ENCODE measurements at places on chromosomes 5 and 9.

GRCh38 chr9:113593682-113594281 lies 130.3 kb downstream of the RGS3 start:
- peak; percentile 99 for DNase-seq

- DNase-seq, result peak; percentile 58
Observed at GRCh38 chr5:27592231-27592630, 553.8 kb upstream of the CDH9 start.

DNA sequence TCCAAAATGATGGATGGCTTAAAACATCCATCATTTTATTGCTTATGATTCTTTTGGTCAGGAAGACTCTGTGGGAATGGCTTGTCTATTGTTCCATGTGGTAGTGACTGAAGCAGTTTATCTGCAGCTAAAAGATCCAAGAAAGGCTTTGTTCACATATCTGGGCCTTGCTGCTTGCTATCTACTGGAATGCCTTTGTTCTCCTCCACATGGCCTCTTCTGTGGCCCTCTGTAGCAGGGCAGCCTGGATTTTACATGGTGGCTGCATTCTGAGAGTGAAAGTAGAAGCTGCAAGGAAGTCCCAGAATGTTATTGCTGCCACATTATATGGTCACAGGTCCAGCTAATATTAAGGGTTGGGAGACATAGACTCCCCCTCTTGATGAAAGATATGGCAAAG lies 35.1 kb downstream of the DMXL1 start:
- DNase-seq, result no peak

- no peak for DNase-seq
Observed at GRCh38 chr5:14686517-14686916, 22.0 kb downstream of the OTULIN start.

DNA sequence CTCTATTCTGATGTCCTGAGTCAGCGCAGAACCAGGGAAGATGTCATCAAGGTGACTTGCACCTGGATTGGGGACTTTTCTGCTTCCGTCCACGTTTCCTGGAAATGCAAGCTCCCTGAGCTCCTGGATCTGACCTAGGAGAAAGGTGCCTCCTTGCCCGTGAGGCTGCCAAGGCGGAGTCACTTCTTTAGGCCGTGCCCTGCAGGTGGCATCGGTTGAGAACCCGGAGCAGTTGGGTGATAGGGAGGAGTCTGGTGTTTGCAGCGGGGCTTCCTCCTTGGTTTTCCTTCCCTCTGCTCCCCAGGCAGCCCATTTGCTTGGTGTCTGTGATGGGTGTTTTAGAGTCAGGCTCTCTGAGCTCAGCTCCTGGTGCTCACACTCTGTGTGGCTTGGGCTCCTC lies 15.2 kb downstream of the NANS start:
- no peak for DNase-seq

DNA sequence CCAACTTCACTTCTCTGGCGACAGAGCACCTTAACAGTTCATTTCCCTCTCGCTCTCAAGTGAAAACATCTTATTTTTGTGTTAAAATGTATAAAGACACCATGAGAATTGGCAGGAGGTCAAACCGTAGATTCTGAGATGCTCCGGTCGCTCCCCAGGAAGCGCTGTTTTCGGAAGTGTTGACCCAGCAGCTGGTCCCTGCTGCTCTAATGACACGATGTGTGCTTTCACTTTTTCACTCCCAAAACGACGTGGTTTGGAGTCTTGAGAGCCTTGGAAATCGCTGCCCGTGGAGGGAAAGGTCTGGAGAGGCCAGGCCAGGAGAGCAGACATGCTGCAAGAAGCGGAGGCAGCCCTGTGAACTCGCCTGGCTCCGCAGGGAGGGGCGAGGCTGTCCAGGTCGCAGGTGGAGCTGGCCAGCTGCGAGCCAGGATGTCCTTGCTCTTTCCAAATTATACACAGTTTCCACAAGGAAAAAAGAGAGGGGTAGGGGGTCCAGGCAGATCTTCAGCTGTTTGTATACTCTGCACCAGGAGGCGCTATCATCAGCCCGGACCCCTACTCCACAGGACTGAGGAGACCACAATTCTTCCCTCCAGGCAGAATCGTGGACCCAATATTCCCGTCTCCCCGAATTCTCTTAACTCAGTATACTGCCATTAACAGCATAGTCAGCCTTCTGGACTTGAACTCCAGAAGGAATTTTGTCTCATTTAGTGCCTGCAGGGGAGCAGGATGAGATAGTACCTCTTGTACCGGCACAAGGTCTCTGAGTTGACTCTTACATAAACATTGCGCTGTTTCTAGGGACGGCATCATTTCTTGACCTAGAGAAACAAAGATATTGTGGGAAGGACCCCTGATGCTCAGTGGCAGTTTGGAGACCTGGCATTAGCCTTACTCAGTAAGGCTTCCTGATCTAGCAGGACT lies 248.6 kb upstream of the ANKRD55 start:
- DNase-seq, result peak; percentile 19

DNA sequence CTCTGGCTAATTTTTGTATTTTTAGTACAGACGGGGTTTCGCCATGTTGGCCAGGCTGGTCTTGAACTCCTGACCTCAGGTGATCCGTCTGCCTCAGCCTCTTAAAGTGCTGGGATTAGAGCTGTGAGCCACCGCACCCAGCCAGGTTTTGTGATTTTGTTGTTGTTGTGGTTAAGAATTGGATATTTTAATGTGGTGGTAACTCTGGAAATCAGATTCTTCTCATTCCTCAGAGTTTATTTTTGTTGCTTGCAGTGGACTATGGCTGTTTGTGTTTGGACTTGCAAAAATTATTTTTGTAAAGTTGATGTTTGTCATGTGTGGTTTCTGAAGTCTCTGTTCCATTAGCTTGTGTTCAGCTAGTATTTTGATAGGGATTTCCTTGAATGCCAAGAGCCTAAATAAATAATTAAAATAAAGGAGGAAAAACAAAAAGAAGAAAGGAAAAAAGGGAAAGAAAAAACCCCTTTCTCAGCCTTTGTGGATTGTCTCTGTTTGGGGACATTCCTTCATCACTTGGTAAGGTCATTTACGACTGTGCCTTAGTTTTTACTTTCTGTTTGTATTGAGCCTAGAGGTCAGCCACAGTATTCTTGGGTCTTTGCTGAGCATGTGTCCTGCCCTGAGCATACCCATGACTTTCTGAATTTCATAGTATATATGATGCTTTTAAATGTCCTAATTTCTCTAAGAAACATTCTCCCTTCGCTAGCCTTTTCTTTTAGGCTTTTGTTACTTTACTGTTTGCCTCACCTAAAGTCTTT lies 37.3 kb downstream of the PBX3 start:
- peak; percentile 29 for DNase-seq

DNA sequence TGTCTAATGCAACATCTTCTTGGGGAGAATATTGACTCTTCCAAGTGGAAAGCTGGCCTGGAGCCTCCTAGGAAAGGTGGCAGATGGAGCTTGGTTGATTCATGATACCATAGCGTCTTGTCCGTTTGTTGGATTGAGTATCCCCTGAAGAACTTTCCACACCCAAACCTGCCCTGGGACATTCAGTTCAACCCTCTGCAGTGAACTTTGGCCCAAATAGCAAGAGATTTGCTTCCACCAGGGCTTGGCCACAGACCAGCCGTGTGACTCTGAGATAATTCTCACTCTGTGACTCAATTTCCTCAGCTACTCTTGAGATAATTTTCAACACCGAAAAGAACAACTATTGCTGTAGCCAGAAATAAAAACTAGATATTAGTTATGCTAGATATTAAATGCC lies 108.0 kb upstream of the RAD23B start:
- no peak for DNase-seq

GRCh38 chr5:16737620-16738364 lies 121.0 kb upstream of the RETREG1 start:
- no peak for DNase-seq

- no peak for DNase-seq
Observed at GRCh38 chr9:7790022-7790818, 9.4 kb downstream of the DMAC1 start.

DNA sequence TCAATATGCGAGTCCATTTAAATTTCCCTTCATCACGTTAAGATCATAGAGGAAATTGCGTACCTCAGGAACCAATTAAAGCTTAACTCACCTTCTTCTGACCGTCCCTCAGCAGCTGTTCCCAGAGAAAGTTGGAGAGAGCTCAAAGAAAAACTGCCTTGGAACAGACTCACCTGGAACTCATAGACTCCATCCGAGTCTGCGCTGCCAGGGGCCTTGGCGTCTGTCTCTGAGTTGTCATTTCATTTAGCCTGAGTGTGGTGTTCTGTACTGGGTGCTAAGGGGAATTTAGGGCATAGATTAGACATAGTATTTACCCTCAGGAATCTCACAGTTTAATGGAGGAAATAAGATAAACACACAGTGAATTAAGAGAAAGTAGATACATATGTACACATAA lies 892.7 kb downstream of the TLE1 start:
- no peak for DNase-seq

DNA sequence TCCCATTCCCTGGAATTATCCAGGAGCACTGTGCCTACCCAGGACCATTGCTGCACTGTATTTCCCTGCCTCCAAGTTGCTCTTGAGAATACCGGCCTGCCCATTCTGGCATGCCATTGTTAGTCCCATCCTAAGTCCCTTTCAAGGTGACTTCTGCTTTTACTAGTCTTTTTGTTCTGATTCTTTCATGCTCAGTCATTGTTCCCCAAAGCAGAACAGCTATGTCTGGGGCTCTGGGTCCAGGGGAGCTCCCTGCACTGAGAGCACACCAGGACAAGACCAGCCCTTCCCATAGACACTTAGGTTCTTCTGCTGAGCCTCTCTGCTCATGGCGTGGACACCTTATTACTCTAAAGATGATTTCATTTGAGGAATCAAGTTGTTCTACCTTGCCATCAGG lies 388.9 kb upstream of the KLF4 start:
- no peak for DNase-seq

- DNase-seq, result no peak
Observed at GRCh38 chr5:67243944-67244343, 47.3 kb upstream of the CD180 start.

DNA sequence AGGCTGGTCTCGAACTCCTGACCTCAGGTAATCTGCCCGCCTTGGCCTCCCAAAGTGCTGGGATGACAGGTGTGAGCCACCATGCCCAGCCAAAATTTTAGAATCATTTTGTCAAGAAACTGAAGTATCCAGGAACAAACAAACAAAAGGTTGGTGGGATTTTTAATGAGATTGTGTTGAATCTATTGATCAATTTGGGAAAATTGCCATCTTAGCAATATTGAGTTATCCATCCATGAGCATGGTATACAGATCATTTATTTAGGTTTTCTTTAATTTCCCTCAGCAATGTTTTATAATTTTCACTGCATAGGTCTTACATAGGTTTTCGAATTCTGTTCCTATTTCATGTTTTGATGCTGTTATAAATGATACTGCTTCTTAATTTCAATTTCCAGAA lies 5.7 kb upstream of the LPCAT1 start:
- DNase-seq, result no peak

GRCh38 chr5:128644863-128645262 lies 106.8 kb upstream of the FBN2 start:
- DNase-seq, result peak; percentile 91

DNA sequence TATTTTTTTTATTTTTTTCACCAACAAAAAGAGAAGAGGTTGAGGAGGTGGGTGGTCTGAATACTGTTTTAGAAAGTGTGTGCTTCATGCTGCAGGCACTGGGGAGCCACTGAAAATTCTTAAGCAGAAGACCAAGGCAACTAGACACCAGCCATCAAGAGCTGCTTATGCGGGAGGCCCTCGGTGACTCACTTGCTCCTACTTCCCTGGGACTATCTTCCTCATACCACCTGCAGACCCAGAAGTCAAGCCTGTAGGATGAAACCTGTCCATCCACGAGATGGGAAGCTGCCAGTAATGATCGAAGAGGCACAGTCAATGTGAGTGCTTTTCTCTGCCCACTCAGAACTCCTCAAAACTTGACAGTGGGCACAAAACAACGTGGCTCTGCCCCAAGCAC lies 125.8 kb upstream of the SLC44A1 start:
- DNase-seq, result no peak

- DNase-seq, result no peak
Observed at GRCh38 chr9:133342069-133342406, 5.9 kb downstream of the MED22 start.

DNA sequence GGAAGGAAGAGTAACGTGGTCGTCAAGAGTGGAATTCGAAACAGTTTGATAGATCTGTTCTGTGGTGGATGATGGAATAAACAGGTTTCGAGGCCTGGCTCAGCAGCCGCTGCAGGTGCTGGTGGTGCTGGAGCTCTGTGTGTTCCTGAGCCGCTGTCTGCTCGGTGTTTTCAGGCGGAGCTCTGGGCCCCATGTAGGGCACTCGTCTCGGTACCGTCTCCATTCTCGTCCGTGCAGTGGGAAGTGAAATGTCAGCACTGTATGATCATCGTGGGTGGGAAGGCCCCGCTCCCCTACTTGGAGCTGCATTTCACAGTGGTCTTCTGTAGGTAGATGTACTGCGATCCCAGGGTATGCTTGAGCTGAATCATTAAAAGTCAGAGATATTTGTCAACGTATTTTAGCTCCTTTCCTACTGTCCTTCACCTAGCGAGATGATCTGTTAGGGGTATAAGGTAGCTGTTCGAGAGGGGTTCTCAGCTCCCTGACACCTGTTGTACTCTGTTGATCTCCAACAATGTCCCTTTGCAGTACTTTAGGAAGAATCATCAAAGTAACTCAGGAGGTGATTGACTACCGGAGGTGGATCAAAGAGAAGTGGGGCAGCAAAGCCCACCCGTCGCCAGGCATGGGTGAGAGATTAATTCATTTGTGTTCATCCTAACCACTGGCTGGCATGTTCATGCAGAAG lies 35.9 kb downstream of the TENT4A start:
- no peak for DNase-seq

GRCh38 chr5:89967771-89968444 lies 441.6 kb downstream of the CETN3 start:
- peak; percentile 77 for DNase-seq

DNA sequence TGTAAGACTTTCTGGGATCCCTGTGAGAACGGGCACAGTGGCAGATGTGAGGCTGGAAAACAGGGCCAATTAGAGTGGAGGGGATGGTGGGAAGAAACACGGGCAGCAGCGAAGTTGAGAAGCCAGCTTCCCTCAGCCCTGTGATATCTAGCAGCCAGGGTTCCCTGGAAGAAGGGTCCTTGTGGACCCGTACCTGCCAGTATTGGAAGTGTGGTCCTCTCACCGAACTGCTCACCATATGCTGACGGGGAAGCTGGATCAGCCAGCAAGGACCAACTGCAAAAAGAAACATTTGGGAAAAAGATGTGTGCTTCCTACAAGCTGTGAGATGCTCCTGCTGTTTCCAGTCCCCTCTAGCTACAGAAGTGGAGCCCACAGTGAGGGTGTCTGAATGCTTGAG lies 13.6 kb downstream of the CKMT2 start:
- DNase-seq, result no peak

DNA sequence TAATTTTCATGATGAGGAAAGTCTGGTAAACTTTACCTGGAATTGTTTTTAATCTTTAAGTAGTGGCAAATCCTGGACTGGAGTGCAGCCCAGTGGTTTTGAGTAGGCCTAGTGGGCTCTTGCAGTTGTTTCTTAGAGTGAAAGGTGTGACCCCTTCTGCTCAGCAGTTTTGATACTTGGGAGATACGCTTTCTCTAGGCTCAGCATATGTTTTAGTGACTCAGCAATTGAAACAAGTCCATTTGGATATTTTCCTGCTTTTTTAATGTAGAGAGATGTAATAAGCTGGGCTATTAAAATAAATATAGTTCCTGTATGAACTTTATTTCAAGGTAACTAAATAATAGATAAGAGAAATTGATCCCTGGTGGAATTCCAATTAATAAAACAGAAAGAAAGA lies 6.0 kb downstream of the POLR3G start:
- DNase-seq, result no peak
